ENCODE measurements at places on chromosomes 5 and 9. TPM values are rescaled to one million over a fixed set of nuclear protein-coding genes. Genes with fewer than 3 reads are reported as not detected.

The LCN9 gene
- total RNA-seq, result 2.4 TPM

GRCh38 chr9:77785341-77785740 lies 137.2 kb upstream of the GNA14 start:
- no peak for DNase-seq

GRCh38 chr9:125949703-125950460 lies 202.7 kb downstream of the PBX3 start:
- DNase-seq, result no peak

The NR5A1 gene
- total RNA-seq, result 1.0 TPM

GRCh38 chr9:4155221-4156026 lies 144.4 kb downstream of the GLIS3 start:
- DNase-seq, result no peak

All from neural progenitor cell (in vitro differentiated cells).